ENCODE measurements at places on chromosomes 11 and 22.

- DNase-seq, result no peak
Measured at GRCh38 chr11:41613326-41613725, 153.9 kb upstream of the LRRC4C start.

DNA sequence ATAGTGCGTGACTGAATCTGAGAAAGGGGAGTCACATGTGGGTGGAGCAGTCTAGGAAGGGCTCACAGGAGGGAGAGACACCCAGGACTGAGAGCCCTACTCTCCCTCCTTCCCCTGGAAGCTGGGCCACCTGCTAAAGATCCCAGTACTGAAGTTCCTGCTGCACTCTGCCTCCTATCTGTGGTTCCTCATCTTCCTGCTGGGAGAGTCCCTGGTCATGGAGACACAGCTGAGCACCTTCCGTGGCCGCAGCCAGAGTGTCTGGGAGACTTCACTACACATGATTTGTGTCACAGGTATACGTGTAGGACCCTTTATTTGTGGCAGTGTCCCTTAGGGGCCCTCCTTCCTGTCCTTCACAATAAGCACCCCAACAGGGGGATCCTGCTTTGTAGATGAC, 19.3 kb downstream of the ART5 start:
- DNase-seq, result no peak

DNA sequence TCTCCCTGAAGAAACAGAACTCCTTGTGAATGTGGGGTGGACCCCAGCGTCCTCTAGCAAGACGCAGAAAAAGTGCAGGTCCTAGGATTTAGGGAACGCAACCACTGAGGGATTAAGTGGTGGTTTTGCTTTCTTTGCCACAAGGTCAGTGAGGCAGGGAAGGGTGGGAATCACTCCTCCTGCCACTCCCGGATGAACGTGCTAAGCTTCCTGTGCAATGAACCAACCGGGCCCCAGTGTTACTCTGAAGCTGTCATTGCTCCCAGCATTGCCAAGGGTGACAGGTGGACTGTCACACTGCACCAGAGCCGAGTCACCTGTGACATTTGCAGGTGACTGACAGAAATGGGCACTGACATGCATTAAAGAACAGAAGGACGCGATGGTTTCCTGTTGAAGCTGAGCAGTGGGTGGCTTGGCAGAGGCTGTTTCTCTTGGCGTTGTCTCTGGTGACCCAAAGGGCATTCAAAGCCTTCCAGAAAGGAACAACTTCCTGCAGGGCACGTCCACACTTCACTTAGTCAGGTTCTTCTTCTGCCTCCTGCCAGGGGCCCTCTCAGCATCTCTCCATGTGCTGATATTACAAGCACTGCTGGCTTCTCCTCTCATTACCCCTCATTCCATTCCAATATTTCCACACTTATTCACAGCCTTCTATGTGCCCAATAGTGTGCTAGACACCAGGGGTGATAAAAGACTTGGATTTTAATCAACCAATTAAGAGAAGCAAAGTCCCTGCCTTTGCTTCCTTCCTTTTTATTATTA, 9.7 kb downstream of the KIRREL3 start:
- no peak for DNase-seq

DNA sequence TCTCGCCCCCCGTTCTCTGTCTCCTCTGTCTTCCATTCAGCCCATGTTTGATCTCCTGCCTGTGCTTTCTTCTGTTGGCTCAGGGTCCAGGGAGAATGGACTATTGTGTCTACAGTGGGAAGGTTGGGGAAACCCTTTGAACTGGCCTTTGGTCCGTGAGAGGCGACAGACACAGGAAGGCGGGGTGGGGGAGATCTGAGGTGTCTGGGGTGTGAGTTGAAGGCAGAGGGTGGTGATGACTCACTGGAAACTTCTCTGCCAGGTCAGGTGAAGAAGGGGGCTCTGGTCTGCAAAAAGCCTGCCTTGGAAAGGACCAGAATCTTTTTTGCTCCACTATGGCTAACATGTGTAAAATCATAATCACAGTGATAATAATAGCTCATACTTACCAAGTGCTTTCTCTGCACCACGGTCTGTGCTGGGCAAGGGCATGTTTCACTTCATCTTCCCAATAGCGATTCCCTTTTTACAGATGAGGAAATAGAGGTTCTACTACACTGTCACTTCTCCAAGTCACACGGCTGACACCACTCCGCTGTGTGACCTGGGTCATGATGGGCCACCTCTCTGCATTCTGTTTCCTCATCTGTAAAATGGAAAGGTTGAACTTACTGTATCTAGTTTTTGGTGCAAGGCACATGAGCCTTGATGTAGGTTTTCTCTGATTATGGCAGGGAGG, 99.8 kb upstream of the ALX4 start:
- no peak for DNase-seq

- no peak for DNase-seq
Measured at GRCh38 chr11:75024764-75025211, 36.1 kb downstream of the NEU3 start.

Measured in activated effector memory CD4-positive, alpha-beta T cell treated with Interleukin-2 at 50 U/mL for 16 hours (primary cell).